IPS DF 19.7 (cell line): ENCODE measurements at places on chromosomes 2 and 18.

DNA sequence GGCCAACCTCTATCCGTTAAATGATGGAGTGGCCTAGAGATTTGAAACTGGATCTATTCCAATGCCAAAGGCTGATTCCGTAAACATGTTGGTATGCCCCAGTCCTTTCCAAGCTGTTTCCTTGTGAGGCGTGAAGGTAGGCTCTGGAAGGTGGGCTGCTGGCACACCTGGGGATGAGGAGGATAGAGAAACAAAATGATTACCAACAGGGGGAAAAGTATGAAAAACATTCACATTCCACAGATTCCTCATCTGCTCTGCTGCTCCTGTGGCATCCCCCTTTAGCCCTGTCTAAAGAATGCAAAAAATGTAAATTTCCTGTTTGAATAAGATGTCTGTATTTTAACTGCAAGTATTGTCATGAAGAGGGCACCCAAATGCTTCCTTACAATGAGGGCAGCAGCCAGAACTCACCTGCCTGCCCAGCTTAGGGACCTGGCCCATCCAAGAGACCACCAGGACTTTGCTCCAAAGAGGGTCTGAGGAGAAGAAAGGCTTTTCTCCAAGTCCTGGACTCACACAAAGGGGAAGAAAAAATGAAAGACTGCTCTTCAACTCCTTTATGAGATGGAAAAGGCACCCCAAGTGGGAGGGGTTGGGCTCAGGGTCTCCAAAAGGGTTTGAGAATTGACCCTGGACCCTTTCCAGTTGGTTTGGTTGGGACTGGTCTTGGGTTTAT is 132.3 kb upstream of the PELI1 start:
- DNase-seq, result peak; percentile 94

DNA sequence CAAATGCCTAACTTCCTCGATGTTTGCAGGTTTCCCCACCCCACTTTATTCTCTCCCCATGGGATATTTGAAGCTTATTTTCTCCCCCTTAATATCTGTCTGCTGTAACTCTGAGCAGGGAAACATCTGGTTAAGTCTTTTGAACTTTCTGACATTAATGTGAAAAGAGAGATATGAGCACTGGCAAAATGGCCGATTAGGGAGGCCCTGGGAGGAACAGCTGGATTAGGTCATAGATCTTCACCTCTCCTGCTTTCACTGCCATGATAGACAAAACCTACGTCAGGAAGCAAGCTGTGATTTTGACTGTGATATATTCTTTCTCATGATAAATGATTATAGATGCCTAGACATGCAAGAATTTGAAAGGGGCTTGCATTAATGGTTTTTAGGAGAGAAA is 43.6 kb downstream of the LYPD6B start:
- no peak for DNase-seq

DNA sequence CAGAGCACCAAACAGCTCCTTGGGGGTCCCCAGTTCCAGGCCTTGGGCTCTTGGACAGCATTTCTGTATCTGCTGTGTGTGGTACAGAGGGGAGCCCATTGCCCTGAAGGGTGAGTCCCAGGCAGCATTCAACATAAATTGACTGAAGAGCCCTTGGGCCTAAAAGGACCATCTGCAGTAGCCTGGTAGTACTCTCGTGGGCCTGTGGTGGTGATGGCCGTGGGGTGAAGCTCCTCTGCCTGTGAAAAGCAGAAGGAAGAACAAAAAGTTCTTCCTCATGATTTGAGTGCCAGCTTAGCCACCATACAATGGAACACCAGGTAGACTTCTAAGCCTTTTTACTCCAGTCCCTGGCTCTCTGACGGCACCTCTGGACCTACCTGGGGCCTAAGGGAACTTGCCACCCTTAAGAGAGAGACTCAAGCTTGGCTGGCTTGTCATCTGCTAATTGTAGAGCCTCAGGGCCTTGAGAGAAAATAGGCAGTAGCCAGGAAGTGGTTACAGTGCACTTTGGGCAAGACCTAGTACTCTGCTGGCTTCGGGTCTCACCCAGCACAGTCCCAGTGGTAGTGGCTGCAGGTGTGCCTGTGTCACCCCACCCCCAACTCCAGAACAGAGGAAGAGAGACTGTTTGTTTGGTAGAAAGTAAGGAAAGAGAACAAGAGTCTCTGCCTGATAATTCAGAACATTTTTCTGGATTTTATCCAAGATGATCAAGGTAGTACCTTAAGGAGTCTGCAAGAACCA is 84.6 kb upstream of the CERS6 start:
- no peak for DNase-seq

DNA sequence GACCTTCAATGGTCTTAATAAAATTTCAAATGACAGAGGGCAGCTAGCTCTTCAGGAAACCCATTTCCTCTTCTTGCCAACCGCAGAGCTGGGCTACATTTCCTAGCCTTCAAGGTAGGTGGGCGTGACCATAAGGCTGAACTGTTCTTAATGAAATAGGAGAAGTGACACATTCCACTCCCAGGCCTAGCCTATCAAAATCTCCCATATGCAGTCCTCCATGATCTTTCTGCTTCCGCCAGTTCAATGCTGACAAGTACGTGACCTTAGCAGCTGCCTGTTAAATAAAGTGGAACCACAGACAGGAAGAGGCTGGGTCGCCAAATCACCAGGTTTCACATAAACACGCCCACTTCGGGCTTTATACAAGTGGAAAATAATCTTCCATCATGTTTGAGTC is 13.2 kb downstream of the SERPINE2 start:
- no peak for DNase-seq

GRCh38 chr2:82823892-82824291 is 1635.2 kb downstream of the SUCLG1 start:
- DNase-seq, result no peak

DNA sequence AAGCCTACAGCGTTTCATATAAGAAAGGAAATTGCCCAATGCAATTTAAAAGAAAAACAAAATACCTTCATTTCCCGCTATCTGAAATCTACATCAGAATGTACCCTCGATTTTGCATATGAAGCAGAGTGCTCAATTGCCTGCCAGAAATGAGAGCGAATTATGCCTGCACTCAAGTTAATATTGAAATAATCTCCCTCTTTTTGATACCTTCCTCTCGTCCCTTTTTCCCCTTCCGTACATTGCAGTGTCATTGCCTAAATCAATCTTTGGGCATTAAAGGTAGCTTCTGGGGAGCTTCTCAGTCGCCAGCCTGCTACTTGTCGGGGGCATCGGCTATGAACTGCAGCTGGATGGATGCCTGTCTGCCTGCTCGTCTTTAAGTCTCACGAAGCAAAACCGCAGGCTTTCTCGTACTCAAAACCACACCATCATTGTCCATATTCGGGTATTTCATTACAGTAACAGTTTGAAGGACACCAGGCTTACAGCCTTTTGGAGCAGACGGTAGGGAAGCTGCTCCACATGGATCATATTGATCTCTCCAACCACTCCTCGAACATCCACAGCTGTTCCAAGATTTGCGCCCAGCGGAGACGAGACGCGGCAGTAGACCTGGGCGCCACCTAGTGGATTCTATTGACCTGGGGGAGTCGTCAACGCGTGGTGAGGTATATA is 64.0 kb upstream of the HNRNPA3 start:
- peak; percentile 67 for DNase-seq

GRCh38 chr18:28175150-28175929 is 1.6 kb downstream of the CDH2 start:
- DNase-seq, result no peak

GRCh38 chr2:134379293-134379692 is 125.4 kb downstream of the MGAT5 start:
- DNase-seq, result no peak

- no peak for DNase-seq
Measured at GRCh38 chr2:239369631-239370161, 31.1 kb downstream of the HDAC4 start.

DNA sequence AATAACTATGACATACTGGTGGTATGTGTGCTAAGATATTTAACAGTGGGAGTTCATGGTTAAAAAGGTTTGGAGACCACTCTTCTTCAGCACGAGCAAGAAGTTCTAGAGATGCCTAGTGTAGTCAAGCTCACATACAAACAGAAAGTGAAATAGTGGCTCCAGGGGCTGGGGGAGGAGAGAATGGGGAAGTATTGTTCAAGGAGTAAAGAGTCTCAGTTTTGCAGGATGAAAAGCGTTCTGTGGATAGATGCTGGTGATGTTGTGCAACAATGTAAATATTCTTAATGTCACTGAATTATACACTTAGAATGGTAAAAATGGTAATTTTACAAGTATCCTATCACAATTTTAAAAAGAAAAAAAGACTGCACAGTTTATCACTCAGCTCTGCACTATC is 29.0 kb upstream of the EPAS1 start:
- no peak for DNase-seq

- no peak for DNase-seq
Measured at GRCh38 chr2:168694866-168695265, 107.6 kb upstream of the NOSTRIN start.

DNA sequence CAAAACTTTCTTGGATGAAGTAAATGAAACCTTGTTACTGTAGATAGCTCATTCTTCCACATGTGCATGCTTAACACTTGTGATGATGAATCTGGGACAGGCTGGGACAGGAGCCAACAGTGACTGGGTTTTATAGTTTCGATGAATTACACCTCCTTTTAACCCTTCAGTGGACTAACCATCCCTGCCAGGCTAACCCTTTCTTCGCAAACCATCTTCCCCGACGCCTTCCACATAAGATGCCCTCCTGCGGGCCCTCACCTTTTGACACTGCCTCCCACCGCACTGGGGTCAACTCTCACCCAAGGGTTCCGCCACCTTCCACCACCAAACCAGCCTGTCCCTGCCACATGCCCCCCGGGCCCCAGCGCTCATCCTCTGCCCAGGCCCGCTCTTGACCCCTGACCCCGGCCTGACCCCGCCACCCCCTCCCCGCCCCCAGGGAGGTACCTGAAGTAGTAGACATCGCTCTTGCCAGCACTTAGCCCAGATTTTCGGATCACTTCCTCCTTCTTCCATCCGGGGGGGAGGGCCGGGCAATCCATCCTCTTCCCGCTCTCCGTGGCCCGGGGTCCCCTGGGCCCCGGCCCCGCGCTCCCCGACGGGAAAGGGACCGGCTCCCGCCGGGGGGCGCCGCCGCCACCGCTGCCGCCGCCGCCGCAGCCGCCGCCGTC is 764 bp downstream of the MBD2 start:
- DNase-seq, result no peak

DNA sequence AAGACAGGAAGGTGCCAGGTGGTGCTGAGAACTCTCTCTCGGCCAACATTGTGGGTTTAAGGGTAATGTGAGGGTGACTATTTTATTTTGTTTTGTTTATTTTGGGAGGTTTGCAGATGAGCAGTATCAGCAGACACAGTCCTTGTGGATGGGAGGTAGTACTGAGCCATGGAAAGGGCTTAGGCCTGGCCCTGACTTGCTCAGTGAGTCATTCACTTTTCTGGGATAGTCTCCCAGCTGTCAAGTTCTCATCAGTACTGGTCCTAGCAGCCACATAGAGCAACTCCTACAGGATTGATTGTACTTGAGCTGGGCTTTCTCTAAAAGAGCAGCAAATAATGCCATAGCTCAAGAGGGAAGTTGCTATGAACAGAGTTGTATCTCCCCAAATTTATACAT is 175.2 kb downstream of the LOXHD1 start:
- DNase-seq, result no peak

- no peak for DNase-seq
Measured at GRCh38 chr2:86382698-86383097, 45.3 kb upstream of the REEP1 start.

DNA sequence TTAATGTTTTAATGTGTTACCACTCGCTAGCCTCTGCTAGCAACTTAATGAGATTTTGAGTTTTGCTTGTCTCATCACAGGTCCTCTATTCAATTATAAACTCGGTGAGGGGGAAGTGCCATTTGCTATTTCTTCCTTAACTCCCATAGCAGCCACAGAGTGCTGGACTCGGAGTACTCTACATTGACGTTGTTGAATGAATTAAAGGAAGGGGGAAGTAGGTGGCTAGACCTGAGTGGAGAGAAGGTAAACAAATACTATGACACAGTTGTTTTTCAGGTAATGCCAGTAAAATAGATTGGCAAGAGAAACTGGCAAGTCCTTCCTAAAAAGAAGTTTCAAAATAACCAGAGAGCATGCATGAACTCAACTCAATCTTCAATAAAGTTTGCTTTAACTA is 339.3 kb downstream of the HRH4 start:
- no peak for DNase-seq

DNA sequence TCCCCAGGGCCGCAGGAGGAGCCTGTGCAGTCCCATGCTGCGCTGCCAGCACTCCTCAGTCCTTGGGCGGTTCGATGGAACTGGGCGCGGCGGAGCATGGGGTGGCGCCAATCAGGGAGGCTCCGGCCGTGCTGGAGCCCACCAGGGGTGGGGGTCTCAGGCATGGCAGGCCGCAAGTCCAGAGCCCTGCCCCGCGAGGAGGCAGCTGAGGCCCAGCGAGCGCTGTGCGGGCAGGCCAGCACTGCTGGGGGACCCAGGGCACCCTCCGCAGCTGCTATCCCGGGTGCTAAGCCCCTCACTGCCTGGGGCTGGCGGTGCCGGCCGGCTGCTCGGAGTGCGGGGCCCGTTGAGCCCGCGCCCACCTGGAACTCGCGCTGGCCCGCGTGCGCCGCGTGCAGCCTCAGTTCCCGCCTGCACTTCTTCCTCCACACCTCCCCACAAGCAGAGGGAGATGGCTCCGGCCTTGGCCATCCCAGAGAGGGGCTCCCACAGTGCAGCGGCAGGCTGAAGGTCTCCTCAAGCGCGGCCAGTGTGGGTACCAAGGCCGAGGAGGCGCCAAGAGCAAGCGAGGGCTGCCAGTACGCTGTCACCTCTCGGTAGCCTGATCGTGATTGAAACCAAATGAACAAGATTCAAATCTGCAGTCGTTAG is 22.8 kb upstream of the GALM start:
- DNase-seq, result no peak

- no peak for DNase-seq
Measured at GRCh38 chr18:26307161-26307773, 81.0 kb downstream of the TAF4B start.

DNA sequence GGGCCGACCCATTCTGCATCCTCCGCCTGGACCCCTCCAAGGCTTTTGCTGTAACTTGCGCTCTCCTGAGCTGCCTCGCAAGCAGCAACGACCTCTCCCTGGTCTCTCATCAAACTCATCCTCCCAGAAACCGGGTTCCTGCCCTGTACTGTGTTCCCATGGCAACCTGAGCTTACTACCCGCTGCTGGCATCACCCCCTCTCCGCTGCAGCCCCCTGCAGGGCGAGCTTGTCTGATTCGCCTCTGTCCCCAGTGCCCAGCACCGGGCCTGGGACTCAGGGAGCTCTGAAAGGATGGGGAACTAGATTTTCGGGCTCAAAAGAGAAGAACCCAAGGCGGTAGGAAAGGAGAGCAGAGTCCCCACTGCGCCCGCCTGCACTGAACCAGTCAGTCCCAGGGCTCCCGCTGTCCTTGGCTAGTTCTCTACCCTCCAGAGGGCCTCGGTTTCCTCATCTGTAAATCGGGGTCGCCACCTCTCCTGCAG is 463 bp downstream of the HS1BP3 start:
- no peak for DNase-seq

GRCh38 chr2:14015113-14015630 is 617.3 kb upstream of the LRATD1 start:
- DNase-seq, result no peak
